ENCODE measurements at places on chromosomes 1 and 21. TPM values are rescaled to one million over a fixed set of nuclear protein-coding genes. Genes with fewer than 3 reads are reported as not detected.

S100A10 gene
- total RNA-seq, result 204 TPM

KLHL12 gene
- 18.6 TPM for total RNA-seq

SDC3 gene
- total RNA-seq, result not detected

PLPPR5 gene
- not detected for total RNA-seq

ACOT7 gene
- 5.3 TPM for total RNA-seq

DENND2D gene
- 62.0 TPM for total RNA-seq

RHCE gene
- total RNA-seq, result 0.25 TPM

KDF1 gene
- total RNA-seq, result 0.95 TPM

OR10Z1 gene
- not detected for total RNA-seq

NPPB gene
- not detected for total RNA-seq

ZC3H11A gene
- total RNA-seq, result 67.6 TPM
